ENCODE measurements at places on chromosomes 5 and 9.

DNA sequence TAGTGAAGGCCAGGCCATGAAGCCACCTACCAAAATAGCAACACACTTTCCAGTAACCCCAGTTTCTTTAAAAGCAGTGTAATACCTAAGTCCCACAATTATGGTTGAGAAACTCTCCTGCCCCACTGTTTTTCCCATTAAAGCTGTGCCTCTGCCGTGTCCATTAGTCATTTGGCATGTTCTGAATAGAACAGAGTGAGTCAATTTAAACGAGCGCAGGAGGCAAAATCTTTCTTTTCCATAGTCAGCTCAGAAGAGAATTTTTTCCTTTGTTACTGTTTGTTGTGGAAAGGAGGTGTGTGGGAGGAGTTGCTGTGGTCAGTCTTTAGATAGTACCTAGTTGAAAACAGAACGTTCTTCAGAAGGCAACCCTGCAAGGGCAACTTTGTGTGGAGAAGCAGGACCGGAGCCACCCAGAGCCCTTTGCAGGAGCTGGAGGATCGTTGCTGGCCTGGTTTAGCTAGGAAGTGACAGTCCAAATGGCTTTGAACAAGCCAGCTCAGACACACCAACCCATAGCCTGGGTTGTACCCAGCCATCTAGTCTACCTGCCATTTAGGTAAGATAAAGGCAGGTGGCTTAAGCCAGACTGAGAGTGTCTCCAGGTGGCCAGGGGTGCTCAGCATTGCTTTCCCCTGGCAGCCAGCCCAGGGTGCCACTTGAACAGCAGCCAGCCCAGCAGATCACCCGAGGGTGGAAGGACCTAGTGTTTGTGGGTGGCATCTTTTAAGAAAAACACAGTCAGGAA is 30.4 kb downstream of the GADD45G start:
- DNase-seq, result no peak

GRCh38 chr9:505741-506059 is 291.0 kb downstream of the DOCK8 start:
- no peak for DNase-seq

DNA sequence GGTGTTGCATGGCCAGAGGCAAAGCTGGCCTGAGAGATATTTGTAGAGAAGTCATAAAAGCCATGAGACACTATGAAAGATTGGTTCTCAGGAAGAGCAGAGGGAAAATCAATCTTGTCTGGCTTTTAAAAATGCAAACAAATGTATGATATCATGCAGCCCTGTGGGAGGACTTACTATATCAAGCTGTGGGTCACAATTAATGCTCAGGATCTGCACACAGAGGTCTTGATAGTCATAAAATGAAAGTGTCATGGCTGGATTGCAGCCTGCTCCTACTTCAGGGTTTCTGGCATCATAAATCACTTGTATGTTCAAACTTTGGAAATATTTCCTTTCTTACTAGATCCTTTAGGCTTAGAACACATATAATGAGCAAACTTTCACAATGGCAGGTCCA is 151.5 kb downstream of the SEMA6A start:
- no peak for DNase-seq

- no peak for DNase-seq
Observed at GRCh38 chr5:123496892-123497291, 15.1 kb upstream of the CSNK1G3 start.

DNA sequence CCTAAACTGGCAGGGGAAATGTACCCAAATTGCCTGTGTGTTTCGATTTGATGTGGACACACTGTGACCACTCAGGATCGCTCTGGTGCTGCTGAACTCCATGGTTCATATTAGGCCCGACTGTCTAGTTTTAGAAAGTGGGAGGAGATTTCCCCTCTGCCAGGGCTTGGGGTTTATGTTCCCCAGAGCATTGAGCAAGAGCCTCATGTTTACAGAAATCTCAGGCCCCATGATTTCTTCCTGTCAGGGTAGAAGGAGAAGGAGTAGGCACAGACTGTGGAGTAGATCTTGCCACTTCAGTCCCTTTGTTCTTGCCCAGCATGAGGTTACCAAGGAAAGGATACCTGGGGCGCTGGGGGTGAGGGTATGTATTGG is 40.8 kb upstream of the GLRX start:
- DNase-seq, result no peak

- DNase-seq, result no peak
Observed at GRCh38 chr5:174311121-174311520, 265.6 kb downstream of the NSG2 start.

DNA sequence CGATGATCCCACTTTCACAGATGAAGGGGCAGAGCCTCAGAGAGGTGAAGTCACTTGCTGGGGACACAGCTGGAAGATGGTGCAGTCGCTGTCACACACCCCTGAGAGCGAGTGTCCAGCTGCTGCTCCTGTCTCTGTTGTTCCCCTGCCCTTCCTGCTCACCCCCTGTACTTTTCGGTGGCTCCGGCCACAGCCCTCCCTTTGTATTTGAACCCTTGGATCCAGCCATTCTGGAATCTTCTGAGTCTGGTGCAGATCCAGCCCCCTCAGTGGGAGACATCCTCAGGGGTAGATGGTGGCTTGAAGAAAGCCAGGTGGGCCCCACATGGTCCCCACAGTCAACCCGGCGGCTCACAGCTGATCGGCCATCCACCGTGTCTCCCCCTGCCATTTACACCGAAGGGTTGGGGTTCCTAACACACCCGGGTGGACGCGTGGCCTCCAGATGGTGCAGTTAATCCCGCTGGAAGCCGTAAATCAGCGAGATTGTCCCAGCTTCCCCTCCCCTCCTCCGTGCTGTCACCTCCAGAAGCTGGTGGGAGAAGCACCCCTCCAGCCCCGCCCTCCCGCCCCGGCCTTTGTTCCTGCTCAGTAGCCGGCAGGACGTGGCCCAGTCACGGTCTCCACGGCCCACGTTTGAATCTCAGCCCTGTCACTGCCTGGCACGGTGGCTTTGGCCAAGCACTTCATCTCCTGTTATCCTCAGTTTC is 204.8 kb downstream of the C9orf50 start:
- DNase-seq, result no peak

DNA sequence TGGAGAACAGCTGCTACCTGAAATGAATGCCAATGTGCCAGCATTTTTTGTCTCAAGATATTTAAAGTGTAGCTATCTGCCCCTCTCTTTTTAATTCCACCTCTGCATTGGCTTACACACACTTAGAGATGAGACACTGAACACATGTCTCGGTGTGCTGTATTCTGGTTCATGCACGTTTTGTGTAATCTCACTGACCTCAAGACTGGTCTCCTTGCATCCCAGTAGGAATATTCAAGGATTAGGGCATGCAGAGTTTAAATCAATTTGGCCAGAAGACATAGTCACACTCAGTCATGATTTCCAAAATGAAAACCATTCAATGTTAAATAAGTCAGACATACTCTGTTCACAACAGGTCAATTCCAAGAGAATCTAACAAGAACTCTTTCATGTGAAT is 561.8 kb upstream of the TUSC1 start:
- no peak for DNase-seq

- DNase-seq, result no peak
Observed at GRCh38 chr9:34384368-34385165, 7.9 kb upstream of the MYORG start.

DNA sequence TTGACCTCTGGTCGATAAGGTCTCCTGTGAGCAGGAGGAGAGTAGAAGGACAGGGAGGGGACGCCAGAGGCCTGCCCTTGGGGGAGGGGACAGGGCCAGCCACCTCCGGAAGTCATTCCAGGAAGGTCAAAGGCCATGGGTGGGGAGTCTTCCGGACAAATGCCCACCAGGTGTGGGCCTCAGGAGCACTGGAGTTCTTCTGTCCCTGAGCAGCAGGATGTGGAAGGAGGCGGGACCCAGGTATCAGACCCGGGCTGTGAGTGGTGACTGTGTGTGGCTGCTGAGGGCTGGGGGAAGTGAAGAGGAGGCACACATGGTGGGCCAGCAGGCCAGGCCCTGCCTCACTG is 13.9 kb downstream of the FGF18 start:
- no peak for DNase-seq

DNA sequence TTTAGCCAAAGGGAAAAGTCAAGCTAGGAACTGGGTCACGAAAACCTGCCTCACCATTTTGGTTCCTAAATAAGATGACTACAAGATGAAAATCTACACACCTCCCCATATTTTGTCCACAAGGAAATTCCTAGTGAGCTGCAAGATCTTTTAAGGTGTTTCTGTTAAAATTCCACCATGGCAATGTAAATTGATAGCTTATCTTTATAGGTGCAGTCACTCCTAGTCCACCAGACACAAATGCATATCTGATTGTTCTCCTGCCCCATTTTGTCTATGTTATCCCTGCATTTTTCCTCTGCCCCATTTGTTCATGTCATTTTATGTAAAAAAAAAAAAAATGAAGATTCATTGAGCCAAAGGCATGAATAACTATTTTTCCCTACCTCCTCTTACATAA is 41.1 kb upstream of the SELENOP start:
- DNase-seq, result no peak

GRCh38 chr5:32990593-32991420 is 279.7 kb downstream of the NPR3 start:
- no peak for DNase-seq

GRCh38 chr9:129071526-129072126 is 9.3 kb upstream of the DOLPP1 start:
- DNase-seq, result peak; percentile 80

DNA sequence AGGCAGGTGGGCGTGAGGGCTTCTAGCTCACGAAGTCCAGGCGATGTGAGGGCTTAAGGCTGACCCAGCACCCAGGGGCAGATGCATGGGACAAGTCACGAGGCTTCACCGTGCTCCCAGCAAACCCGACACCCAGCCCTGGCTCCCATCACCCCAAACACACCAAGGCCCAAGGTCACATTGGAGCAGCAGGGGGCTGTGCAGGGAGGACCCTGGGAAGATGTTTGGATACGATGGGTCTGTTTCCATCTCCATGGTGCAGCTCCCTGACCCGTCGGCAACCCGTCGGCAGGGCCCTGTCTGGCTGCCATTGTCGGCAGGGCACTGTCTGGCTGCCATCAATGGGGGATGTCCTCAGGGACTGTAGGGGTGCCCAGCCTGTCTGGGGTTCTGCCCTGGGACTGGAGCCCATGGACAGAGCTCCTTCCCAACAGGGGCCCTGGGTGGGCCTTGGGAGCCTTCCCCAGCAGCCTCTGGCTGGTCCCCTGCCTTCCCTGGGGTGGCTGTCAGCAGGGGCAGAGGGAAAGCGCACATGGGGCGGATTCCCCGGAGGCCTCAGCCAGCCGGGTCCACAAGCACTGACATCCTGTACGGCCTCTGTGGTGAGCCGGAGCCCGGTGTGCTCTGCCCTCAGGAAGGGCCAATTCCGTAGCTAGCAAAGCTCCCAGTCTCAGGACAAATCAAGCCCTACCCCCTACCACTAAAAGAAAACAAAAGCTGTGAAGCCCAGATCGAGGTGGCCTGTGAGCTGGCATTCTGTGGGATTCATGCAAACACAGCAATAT is 47.1 kb downstream of the NACC2 start:
- DNase-seq, result no peak

GRCh38 chr5:158202801-158203200 is 343.9 kb upstream of the CLINT1 start:
- no peak for DNase-seq

GRCh38 chr9:27602954-27603353 is 29.7 kb upstream of the C9orf72 start:
- no peak for DNase-seq

DNA sequence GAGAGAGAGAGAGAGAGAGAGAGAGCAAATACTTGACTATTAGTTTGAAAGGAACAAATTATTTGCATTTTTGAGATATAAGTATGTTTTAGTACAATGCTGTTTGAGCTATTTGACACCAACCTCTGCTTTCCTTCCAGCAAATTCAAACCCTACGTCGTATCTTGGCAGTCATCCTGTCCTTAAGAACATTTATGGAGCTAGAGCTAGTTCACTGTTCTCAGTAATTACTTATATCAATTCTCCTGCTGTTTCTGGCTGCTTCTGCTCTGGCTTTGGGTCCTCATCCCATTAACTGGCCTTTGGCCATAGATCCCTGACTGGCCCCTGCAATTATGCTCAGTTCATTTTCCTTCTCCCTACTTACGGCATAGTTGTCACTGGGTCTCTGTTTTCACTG is 19.9 kb upstream of the ERAP2 start:
- DNase-seq, result no peak

GRCh38 chr5:68950125-68950524 is 143.7 kb upstream of the SLC30A5 start:
- DNase-seq, result no peak

- DNase-seq, result no peak
Observed at GRCh38 chr5:126368239-126368812, 54.9 kb upstream of the GRAMD2B start.

DNA sequence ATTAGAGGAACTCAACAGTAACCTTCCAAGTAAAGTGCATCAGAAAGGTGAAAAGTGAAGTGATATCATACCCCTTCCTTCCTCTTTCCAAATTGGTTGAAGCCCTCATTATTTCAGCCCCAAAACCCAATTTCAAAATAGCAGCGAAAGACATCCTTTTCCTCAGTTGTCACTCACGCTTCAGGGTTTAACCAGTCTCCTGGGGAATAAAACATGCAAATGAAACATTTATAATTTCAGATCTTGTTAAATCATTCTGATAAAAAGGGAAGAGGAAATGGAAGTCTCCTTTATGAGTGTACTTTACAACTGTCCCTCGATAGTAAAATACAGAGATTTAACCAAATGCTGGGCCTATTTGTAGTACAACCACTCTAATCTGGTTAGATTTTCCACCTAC is 22.5 kb downstream of the TRPM6 start:
- no peak for DNase-seq

DNA sequence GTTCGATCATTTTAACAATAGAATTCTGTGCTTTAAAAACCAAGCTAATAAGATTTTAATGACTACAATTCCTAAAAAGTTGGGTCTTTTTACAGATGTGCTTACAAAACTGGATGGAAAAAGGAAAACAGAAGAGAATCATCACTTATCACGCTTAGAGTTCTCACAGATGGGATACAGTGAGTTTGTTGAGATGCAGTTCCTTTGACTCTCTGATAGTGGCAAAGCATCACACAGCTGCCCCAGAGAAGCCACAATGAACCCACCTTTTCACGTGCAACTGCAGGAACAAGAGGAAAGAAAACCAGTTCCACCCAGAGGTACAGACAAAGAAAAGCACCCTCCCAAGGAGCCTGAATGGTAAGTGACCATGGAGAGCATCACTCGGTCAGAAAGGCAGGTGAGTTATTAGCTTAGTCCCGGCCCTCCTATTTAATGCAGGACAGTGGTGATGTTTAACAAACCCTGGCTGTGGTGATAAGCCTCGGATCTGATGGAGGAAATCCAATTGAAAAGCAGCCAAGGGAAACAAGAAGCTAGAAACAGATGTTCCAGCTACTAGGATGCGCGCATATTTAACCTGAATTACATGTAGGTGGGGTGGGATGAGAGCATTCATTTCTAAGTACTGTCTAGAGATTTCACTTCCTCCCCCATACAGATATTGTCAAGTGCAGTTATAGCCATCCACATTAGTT is 167.7 kb downstream of the TARS1 start:
- no peak for DNase-seq

DNA sequence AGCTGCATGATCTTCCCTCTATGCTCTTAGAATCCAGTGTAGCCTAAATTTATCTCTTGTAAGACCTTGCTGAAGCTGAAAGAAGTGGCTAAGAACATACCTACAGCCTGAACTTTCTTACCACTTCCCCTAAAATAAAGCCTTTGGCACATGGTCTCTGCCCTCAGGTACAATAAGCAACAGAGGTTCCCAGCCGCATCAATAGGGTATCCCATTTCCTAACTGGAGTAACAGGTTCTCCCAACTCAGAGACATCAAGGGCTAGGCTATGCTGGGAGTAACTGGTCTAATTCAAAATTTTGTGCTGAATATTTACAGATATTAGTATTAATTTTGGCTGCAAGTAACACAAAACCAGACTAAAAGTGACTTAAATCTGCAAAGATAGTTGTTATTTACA is 335.8 kb upstream of the TRPC7 start:
- DNase-seq, result no peak

Measured in hematopoietic multipotent progenitor cell treated with erythropoietin and hydrocortisone succinate and interleukin-3 and kit ligand, for 17 days (in vitro differentiated cells).